ENCODE measurements at places on chromosomes 4 and X.

- no peak for DNase-seq
Observed at GRCh38 chr4:70681704-70682103, 6.6 kb upstream of the UTP3 start.

DNA sequence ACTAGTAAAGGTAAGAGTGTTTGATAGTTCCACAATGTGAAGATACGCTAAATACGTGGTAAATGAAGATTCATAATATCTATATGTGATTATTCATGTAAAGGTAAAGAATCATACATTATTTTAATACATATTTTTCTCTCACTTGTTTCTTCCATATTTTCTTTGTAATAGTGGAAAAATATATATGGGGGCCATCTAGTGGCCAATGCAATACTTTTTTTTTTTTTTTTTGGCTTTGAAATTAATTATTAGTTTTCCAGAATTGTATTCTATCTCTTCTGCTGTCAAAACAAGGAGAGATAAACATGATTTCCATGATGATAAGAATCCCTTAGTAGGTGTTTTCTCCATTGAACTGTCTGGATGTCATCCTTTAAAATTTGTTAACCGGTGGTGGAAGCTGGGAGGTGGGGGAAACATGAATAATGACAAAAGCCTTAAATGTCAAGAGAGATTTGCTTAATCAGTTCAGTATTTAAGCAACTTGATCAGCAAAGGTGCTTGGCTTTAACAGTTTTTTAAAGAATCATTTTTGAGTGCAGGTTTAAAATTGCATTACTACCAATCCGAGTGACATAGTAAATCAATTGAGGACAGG is 508.7 kb upstream of the HTR2C start:
- DNase-seq = peak; percentile 0

DNA sequence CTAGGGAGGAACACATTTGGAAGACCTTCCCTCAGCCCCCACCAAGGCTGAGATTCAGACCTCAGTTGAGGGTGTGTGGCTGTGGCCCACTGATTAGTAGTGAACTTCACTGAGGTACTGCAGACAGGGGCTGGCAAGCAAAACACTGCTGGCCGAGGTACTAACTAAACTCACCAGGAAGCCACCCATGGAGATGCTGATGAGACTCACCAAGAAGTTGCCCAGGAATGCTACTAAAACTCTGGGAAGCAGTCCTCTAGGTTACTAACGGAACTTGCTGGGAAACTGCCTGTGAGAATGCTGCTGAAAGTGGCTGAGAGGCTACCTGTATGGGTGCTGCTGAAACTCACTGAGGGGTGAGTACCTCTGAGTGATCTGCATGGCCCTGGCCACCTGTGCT is 372.4 kb upstream of the RPS6KA3 start:
- DNase-seq = no peak

DNA sequence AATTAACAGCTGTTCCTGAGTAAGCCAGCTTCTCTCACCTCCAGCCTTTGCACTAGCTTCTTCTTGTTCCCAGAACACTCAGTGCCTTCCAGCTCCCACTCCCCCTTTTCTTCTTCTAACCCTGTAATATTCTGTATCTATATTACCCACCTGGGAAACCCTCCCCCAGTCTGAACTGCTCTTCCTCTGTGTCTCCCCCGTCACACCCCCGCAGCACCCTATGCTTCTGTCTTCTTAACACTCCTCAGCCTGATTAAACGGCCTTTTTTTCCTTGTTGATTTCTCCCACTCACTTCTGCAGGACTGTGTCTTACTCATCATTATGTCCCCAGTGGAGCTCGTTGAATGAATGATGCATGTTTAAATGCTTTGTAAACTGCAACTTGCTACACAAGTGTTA is 9.0 kb upstream of the LONRF3 start:
- no peak for DNase-seq

DNA sequence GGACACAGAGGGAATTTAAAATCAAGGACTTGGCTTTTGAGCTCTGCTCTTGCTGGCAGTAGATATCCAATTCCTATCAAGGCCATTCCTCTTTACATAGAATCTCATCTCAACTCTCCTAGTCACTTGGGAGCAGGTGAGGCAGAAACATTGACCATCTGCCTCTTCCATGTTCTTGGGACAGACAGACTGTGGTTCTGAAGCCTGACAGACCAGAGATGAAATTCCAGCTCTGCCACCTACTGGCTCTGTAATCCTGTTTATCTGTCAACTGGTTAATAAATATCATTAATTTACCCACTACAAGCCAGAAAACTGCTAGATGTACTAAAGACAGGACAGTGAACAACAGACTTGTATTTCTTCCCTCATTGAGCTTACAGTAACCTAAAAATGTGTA is 300.8 kb downstream of the ADGRL3 start:
- DNase-seq = no peak

DNA sequence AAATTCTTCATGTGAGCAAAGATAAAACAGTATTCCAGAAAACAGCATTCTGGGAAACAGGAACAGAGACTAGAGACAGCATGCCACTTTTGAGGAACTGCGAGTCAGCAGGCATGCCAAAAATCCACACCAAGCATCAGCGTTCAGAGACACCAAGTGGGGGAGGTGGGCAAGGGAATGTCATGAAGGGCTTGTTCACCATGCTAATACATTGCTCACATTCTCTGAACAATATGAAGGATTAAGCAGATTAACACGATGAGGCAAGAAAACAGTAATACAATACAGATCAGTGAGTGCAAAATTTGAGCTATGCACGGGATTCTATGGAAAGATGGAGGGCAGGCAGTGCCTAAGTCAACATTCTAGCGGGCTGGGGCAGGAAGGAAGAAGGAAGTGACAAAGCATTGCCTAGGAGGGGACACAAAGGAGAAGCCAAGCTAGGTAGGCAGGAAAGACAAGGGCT is 278.3 kb downstream of the FBXW7 start:
- peak; percentile 85 for DNase-seq

GRCh38 chr4:7217474-7218321 is 25.4 kb downstream of the SORCS2 start:
- no peak for DNase-seq

DNA sequence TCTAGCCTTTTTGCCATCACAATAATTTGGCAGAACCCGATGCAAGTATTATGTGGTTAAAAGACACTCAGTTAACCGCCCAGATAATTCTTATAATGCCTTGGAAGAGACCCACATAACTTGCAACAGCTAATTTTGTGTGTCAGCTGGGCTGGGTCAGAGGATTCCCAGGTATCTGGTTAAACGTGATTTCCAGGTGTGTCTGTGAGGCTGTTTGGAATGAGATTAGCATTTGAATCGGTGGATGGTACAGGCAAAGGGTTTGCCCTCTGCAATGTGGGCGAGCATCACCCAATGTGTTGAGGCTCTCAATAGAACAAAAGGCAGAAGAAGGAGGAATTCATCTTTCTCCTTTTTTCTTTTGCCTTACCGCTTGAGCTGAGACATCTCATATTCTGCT is 314.2 kb upstream of the PUDP start:
- no peak for DNase-seq

DNA sequence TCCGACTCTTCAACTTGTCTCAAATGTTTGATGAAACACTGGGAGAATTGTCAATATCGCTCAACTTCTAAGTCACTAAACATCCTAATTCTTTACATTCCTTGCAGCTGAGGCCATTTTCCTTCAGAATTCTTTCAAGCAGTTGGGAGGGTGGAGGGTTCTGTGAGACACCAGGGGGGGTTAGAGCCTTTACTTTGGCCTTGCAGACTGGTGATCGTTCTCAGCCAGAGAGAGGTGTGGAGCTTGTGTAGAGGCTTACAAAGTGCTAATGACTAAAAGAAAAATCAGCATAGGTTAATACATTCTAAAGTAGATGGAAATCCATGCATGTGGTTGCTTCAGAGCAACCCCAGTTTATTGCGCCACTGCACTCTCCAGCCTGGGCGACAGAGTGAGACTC is 21.3 kb upstream of the SOX3 start:
- DNase-seq = peak; percentile 81

DNA sequence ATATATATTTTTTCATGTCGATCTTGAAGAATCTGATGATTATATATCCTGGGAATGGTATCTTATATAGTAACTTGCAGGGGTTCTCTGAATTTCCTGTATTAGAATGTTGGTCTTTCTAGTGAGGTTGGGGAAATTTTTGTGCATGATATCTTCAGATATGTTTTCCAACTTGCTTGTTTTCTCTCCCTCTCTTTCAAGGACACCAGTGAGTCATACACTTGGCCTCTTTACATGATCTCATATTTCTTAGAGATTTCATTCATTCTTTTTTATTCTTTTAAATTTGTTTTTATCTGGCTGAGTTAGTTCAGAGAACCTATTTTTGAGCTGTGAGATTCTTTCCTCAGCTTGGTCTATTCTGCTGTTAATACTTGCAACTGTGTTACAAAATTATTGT is 27.2 kb upstream of the C4orf17 start:
- no peak for DNase-seq

DNA sequence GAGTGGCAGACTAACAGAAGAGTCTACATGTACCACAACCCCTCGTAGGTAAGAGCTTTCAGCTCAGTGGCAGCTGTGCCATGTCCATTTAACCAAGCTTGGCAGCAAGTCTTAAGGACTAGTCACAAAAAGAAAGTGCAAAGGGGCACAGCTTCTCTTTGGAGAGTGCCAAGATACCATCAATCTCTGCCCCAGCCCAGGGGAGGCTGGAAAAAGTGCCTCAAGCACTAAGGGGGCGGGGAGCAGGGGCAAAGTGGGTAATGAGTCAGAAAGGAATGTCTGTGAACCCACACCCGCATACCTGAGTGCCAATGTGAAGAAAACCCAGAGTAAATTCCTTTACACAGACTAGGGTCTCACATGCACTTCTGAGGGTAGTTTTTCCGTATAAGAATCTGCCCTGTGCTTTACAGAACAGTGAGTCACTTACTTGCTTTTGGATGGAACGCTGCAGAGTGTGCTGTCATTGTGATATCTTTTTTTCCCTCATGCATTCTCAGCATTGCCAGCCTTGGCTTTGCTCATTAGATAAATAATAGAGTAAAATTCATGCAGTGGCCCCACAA is 219.8 kb downstream of the ZNF674 start:
- peak; percentile 80 for DNase-seq

DNA sequence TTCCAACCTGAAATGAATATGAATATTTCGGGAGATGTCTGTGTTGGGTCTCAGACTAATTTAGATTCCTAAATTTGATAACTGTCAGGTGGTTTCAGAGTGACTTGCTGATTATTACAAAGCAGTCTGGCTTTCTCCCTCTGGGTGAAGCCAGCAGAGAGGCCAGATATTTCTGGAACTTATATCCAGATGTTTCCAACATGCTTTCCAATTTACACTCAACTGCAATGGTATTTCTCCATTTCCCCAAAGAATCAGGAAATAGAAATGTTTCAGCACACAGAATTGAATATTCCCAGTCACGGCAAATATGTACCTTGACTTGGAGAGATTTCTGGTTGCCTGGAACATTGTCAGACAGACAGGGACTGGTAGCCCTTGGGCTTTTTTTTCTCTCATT is 48.5 kb upstream of the EGFL6 start:
- peak; percentile 67 for DNase-seq

GRCh38 chrX:123830309-123830708 is 29.5 kb upstream of the XIAP start:
- DNase-seq = no peak

- no peak for DNase-seq
Observed at GRCh38 chr4:185011408-185011807, 6.9 kb upstream of the HELT start.

DNA sequence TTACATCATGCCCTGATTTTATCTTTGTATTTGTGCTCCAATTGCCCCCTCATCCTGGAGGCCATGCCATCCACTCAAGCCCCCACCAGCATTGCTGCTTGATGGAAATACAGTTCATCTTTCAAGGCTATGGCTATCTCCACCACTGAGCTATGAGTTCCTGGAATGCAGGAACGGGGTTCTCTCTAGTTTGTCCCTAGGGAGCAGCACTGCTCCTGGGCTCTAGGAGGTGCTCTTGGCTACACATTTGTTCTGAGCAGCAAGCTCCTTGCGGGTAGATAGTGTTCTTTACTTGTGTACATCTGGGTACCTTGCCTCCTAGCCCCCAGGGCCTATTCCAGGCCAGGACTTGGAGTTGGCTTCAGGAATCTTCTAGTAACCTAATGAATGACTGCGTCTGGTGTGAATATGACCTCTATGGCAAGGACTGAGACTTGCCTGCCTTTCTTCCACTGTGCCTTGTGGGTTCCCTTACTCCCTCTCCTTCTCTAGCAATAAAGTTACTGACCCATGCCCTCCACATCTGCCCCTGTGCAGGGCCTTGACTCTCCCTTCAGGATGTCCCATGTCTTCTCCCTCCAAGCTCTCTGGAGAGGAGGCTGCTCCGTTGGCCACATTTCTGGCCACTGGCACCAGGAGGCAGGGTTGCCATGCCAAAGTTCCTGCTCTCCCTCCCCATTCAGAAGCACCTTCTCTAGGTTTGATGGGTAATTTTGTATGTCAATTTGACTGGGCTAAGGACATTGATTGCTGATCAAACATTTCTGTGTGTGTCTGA is 7.6 kb downstream of the CITED1 start:
- DNase-seq = peak; percentile 14

GRCh38 chr4:151798678-151799416 is 38.0 kb upstream of the GATB start:
- no peak for DNase-seq

- peak; percentile 0 for DNase-seq
Observed at GRCh38 chrX:102129473-102129872, 4.0 kb downstream of the TCEAL2 start.

Data from fibroblast of skin of right biceps (primary cell).